ENCODE measurements at places on chromosomes 3 and 15.

DNA sequence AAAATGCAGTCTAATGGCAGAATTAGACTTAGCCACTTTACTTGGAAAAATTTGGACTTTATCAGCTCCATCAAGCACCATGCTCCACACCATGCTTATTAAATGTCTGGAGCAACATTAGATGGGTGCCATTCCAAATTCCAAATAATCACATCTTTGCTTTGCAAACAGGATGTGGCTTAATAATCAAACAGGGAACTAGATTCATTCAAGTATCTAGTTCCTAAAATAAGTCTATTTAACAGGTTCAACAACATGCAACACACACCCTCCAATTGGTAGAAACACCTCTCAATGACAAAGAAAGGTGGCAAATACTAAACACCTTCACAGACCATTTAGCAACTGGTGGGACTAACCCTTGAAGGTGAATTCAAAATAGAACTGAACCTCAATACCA, 3.5 kb downstream of the HEXA start:
- no peak for DNase-seq

GRCh38 chr3:99118381-99118780, 216.9 kb upstream of the DCBLD2 start:
- no peak for DNase-seq

GRCh38 chr3:145219355-145220235, 941.4 kb downstream of the PLOD2 start:
- DNase-seq: no peak

DNA sequence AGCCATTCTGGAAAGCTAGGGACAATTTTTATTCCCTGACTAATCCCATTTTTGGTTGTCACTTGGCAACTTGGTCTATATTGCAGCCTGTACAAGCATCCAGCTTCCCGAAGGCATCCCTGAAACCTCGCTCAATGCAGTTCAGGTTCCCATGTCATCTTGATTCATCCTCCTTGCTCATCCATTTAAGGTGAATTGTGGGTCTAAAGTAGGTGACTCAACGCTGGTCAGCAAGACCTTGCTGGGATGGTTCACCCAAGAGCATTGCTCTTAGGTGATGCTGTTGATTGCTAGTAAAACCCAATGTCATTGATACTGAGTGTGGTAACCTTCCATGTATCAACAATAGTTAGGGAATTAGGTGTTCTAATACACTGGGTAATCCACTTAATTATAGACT, 13.1 kb upstream of the RAB8B start:
- DNase-seq: no peak

DNA sequence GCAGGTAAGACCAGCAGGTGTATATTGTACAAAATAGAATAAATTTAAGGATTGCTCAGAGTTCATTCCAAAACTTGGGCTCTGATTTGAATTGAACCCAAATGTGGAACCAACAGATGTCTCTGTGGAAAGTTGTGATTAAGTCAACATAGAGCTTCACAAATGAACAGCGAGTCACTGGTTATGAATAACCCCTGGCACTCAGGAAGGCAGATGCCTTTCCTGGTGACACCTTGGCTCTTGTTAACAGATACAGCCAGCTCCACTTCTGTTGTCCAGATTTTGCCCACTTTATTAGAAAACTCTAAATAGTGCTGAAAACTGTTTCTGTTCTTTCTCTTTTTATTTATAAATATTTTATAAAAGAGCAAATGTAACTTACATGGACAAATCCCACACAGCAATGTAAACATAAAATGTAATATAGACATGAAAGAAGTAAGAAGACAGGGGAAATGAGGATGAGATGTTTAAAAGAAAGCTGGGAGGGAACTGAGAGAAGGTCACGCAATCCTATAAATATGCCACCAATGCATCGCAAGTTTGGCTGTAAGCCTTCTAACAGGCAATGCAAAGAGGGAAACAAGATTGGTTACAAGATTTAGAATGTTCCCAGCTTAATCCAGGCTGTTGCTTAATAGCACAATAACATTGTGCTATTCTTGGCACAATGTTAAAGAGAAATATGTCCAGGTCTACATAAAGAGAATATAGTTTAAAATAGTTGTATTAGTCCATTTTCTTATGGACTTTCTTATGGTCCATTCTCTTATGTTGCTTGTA, 495.5 kb downstream of the TAFA4 start:
- no peak for DNase-seq

DNA sequence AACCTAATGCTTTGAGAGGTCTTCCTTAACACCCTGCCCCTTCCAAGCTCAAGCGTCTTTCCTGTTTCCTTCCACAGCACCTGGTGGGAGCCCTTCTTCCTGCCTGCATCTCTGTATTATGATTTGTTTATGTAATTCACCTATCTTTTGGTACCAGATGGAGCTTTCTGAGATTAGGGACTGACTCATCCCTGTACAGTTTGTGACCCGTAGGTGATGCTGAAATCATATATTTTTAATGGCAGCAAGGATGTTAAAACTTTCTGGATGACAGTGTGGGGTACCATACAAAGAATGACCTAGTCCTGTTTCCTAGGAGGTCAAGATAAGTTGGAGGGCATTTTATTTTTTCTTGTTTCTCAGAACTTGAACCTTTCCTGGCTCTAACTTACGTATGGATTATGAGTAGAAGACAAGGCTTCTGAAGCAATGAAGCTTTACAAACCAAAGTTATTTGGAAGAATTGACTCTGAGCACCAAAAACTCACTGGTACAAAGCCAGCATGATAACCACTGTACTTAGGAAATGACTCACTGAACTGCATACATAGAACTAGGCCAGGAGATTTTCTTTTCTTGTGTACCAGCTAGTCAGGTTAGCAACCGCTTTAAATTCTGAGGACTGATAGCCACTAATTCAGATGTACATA, 46.6 kb downstream of the HHLA2 start:
- no peak for DNase-seq

DNA sequence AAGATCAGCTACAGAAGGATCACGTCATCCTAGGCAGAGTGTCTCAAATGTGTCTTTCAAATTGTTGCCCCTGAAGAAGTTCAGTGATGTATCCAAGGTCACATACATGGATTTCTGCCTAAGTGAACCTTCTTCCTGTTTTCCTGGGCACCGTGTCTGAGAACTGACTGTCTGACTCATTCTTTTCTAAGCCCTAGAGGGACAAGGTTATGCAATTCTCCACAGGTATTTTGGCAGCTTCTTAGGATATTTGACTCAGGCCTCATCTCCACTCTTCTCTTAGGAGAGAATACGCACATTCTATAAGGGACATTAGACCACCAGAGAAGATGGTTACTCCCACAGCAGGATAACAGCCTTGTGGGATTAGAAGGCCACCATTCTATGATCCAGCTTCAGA, 391.9 kb upstream of the THBS1 start:
- no peak for DNase-seq

DNA sequence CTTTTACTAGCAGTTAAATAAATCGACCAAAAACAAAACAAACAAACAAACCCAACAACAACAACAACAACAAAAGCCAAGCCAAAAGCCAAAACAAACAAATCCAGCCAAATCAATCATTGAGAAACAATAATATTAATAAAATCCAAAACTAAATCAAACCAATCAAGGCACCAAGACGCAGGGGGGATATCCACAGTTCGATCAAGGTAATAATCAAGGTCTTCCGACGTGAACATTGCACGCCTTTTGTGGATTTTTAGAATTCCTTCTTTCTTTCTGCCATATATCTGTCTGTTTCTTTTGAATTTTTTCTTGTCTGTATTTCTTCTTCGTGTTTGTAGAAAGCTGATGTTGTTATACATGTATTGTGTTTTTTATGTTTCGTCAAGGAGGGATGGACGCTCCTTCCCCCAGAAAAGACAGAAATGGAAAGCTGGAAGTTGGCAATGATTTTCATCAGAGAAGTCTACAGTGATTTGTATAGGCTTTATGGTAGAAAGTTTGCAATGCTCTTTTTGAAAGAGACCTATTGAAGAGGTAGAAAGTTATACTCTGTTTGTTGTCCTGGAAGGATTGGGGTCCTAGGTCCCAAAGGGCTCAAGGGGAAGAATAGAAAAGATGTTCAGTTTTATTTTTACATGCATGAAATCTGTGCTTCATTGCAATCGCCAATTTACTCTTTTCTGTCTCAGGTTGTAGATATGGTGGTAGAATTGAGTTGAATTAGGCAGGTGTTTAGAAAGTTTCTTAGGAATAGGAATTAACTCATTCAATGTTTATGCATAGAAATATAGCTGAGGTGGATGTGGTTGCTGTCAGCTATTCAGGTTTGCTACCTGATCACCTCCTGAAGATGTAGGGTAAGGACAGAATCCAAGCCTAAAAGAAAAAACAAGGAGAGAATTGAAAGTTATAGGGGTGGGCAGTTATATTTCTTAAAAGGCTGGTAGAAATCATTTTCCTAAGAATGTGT, 1.2 kb downstream of the ARPP21 start:
- DNase-seq: no peak

DNA sequence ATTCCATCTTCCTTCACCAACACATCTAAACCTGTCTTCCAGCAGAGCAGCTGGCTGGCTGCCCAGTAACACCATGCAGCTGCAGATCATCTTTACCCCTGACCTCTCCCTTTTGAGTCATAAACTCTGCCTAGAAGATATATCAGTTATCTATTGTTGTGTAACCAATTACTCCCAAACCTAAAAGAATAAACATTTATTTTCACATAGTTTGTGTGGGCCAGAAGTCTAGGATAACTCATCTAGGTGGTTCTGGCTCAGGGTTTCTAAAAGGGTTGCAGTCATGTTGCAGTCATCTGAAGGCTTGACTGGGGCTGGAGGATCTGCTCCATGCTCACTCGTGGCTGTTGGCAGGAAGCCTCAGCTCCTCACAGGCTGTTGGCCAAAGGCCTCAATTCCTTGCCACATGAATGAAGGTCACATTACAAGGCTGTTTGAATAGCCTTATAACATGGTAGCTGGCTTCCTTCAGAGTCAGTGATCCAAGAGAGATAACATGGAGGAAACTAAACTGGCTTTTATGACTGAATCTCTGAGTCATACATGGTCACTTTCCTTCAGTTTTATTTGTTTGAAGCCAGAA, 92.8 kb downstream of the GOLIM4 start:
- no peak for DNase-seq

DNA sequence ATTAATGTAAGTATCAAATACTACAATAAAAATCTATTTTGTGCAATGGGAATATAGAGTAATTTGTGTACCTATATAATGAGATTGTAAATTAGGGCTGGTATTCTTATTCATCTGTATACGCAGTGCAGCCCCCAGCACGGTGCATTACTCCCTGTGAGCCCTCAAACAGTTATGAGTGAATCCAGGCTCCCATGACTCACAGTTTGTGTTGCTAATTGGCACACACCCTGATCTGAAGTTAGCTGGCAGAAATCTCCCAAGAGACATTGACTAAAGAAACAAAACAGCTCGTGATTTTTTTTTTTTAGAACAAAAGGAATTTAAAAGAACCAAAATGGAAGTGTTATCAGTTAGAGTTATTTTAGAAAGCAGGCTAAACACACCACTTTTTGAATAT, 15.7 kb downstream of the GK5 start:
- no peak for DNase-seq

DNA sequence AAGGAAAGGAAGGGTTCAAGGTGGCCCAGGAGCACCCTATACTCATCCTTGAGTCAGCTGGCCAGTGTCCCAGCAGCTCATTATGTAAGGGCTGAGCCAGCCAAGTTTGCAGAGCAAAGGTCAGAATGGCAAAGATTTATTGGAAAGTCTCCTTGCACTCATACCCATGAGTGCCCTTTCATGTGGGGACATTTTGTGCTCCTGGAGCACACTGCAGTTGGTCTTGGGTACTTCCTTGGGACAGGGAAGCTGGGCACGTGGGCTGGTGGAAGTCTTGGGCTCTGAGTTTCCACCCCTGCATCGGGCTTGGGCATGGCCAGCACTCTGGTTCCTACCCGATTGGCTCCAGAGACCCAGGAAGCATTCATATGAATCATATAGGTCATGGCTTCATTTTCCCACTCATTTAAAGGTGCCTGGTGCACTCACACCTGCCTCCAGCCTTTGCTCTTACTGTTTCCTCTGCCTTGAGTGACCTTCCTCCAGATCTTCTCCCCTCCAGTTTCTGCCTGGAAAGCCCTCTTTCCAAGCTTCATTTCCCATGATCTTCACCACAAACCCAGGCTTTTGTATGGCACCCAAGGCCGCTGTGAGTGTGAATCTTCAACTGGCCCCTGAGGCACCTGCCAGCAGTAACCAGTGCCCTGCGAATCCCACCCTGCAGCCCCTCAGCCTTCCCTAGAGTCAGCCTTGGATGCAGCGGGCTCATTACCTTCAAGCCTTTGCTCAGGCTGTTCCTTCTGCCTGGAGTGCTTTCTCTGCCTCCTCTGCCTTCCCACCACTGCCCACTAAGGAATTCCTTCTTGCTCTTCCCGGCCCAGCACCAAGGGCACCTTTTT, 10.5 kb upstream of the PRKCD start:
- no peak for DNase-seq

DNA sequence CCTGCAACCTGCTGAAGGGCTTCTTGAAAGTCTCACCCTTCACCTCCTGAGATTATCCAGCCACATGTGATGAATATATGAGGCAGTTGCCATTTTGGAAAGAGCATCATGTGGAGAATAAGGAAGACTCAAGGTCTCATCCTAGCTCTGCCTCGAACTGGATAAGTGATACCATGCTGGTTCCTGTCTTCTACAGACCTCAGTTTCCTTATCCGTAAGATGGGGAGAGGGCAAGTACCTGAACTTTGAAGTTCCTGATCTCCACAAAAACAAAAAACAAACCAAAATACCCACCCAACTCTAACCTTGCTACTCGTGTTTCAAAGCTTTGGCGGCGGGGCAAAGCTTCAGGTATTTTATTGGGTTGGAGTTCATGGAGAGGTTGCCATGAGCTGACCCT, 31.5 kb upstream of the ITGA11 start:
- DNase-seq: no peak

DNA sequence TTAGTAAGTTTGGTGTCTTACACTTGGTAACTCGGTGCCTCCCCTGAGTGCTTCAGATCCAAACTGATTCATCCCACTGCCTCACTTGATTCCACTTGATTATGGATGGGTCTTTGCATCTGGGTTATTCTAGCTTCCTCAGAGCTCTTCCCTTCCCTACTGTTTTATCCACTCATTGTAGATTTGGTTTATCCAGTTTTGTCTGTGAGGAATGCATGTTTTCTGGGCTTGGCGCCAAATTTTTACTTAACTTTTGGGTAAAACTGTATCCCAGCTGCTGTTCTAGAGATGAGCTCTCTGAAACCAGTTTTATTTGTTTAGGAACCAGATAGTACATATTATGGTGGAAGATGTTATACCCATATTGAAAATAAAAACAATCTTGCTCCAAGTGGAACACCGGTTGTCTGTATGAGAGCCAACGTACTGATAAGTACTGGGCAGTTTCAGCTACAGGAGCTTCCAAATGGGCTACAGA, 20.9 kb downstream of the RAD54L2 start:
- no peak for DNase-seq

DNA sequence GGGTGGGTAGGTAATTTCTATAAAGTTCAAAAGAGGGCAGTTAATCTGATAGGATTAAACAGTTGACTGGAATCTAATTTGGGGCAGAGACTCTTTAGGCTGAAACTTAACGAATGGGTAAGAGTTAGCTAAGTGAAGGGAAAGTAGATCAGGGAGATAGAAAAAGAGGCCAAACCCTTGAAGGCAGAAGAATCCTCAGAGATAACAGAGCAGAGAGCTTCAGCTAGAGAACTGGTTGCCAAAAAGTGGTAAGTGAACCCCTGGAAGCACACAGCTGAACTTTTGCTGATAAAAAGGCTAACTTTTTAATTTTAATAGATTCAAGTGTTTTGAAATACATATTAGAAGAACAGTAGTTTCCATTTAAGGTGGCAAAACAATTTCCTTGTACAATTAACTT, 99.2 kb downstream of the FHIT start:
- no peak for DNase-seq
